M059J (cell line): ENCODE measurements at places on chromosomes 7 and 10.

DNA sequence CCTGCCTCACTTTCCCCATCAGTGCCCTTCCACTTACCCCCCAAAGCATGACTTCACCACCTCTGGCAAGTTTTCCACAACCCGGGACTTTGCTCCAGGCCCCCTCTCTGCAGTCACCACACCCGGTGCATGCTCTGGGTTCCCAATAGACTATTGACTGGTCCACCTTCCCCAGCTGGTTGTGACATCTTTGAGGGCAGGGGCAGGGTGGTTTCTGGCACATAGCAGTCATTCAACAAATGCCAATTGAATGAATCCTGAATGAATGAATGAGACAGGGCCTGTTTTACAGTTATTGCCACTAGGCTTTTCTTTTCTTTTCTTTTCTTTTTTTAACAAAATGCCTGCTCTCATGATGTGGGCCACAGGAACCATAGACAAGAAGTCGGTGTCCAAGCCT, 28.8 kb upstream of the DOCK1 start:
- DNase-seq = no peak

- peak; percentile 24 for DNase-seq
Measured at GRCh38 chr10:37732685-37733084, 124.7 kb downstream of the ZNF248 start.

DNA sequence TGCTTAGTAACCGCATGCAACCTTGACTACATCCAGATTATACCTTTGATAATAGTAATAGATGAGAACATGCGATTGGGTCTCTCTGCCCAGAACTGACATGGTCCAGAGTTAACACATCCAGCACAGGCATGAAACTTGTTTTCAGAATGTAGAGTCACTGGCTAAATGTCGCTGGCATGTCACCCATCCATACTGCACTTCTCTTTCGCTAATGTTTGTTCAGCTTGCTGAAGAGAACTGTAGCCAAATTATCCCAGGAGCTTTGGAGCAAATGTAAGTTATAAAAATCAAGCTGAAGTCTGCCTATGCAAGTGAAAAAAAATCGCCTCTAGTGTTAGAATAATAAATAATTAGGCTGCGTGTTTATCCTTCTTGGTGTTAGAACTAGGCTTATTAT, 98.2 kb downstream of the PRTFDC1 start:
- no peak for DNase-seq

DNA sequence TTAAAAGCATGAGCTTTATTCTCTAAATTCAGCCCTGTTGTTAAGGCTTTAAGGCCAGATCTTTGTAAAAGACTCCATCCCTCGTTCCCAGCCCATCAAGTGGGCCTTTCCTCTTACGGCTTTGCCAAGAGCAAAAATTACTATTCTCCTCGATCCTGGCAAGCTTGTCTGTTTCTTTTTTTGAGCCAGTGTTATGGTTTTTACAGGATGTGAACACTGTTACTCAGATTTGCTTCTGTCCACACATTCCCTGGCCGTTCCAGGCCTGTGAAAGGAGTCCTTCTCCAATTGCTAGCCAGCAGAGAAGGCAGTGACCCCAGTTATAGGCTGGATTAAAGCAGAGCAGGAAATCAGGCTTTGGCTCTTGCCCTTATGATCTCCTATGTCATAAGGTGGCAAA, 47.0 kb upstream of the EPC1 start:
- no peak for DNase-seq

GRCh38 chr7:129074994-129075393, 20.1 kb upstream of the TNPO3 start:
- DNase-seq = no peak

DNA sequence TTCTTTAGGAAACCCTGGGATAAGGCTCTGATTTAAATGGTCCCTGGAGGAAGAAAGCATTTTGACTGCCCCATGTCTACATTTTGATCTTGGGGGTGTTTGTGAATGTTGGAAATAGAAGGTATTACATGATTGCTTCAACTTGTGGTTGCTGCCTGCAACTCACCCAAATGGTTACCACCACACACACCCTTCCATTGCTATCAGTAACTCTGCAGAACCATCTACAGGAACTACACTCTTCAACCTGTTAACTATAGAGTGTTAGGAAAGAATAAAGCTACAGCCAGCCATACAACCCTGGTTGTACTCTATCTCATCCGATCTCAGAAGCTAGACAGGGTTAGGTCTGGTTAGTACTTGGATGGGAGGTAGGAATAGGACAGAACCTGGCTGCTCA, 71.2 kb downstream of the APBB1IP start:
- DNase-seq = no peak

GRCh38 chr10:100157156-100157555, 28.7 kb downstream of the ERLIN1 start:
- no peak for DNase-seq

DNA sequence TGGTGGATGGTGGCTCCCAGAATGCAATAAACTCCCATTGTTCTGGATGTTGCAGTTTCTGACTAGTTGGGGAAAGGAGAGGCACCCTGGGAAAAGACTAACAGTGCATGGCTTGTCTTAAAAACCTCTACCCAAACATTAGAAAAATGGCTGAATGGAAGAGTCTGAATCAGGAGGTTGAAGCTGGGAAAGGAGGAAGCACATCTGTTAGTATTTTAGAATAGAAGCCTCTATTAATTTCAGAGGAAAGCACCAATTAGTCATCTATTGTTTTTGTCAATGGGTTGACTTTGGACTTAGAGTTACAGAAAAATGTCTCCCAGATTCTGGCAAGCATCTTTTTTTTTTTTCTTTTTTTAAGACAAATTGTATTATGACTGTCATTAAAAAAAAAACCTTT, 56.1 kb upstream of the ELMO1 start:
- no peak for DNase-seq

- no peak for DNase-seq
Measured at GRCh38 chr10:53597835-53598251, 825.3 kb upstream of the MBL2 start.

GRCh38 chr7:19988860-19989259, 215.4 kb upstream of the TMEM196 start:
- DNase-seq = no peak

GRCh38 chr10:28593811-28594210, 60.9 kb downstream of the WAC start:
- no peak for DNase-seq

DNA sequence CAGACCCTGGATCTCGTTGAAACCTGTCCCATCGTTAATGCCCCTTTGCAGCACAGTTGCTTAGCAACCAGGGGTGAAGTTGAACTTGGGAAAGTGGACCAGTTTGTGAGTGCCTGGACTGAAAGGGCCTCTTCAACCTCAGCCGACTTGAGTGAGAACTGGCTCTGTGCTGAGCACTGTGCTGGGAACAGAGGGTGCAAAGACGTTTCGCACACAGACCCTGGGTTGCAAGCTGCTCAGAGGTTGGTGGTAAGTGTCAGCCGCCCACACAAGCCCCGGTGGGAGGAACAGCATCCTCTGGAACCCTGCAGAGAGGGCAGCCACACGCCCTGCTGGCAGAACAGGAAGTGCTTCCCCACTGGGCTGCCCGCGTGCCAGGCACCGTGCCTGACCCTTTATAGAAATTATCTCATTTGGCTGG, 89.2 kb downstream of the CARD11 start:
- DNase-seq = no peak

DNA sequence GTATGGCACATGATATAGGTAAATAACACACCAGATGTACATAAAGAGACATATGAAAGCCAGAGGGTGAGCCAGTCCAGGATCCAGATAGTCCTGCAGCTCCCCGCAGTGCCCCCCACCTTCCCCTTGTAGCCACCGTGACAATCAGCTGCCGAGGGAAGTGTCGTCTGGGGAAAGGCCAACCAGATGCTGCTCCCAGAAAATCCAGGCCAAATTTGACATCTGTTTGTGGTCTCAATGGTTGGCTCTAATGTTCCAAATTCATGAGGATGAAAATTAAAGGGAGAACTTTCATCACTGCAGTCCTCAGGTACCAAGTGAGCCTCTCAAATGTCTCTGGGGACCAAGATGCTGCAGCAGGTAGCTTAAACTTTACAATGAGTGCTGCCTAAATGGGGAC, 210.3 kb downstream of the PTEN start:
- no peak for DNase-seq

DNA sequence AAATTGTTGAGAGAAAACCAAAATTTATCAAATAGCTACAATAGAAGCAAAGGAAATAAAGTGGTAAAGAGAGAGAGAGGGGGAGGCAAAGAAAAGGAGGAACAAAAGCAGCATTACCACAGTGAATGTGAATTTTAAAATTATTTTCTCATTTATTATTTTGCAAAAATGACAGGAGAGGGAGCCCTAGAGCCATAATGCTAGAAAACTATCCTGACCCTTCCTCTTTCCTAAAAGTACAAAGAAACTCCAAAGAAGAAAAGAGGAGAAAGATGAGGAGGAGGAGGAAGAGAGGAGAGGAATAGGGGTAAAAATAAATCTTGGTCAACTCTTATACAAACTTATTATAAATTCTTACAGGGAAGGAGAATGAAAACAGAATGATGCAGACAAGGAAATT, 921.5 kb downstream of the NRG3 start:
- no peak for DNase-seq

- no peak for DNase-seq
Measured at GRCh38 chr7:124810605-124811004, 45.0 kb upstream of the GPR37 start.

- peak; percentile 7 for DNase-seq
Measured at GRCh38 chr7:18103436-18104218, 76.0 kb upstream of the PRPS1L1 start.

- DNase-seq = no peak
Measured at GRCh38 chr10:108685863-108686531, 1237.3 kb downstream of the XPNPEP1 start.

GRCh38 chr7:21172800-21173199, 255.1 kb upstream of the SP4 start:
- no peak for DNase-seq

DNA sequence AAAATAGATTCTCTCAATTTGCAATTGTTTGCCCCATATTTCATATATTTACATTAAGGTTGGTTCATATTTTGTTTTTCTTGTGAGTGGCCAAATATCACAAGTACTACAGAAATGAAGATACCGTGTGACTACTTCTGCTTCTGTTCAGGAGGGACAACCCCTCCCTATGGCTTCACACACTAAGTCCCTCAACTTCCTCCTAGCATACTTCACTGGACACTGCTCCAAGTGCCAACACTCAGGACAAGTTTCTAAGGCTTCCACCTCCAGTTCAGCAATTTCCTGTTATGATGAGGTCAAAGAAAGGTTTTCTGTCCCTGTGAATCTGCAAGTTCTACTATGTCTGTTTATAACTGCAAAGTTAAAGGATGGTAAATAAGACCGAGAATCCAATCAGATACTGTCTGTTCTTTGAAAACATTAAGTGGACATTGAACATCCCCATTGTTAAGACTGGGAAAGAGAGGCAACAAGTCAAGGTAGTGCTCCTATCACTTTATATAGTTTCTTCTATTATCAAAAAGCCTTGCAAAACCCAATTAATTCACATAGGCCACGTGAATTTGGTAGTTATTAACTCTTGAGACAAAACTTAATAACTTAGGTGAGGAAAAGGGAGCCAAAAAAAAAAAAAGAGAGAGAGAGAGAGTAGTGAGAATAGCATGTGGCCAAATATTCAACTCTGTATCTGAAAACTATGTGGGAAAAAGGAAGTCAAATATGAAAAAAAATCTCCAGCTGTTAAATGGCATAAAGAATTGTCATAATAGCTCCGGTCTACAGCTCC, 81.3 kb upstream of the DKK1 start:
- DNase-seq = peak; percentile 30

DNA sequence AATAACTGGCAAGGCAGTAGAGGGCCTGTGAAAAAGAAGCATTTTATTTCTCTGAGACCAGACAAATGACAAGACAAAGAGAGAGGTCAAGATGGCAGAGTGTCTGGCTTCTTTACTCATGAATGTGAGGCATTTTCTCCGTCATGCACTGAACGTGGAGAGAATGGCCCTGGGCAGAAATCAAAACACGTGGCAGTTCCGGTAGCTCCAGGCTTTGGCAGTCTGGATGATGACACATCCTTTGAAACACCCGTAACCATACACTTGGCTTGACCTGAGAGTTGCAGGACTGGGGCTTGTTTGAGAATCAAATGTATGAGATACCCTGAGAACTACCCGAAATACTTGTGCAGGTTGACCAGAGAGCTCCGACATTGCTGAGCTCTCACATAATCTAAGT, 537.6 kb downstream of the ACTR3B start:
- no peak for DNase-seq

DNA sequence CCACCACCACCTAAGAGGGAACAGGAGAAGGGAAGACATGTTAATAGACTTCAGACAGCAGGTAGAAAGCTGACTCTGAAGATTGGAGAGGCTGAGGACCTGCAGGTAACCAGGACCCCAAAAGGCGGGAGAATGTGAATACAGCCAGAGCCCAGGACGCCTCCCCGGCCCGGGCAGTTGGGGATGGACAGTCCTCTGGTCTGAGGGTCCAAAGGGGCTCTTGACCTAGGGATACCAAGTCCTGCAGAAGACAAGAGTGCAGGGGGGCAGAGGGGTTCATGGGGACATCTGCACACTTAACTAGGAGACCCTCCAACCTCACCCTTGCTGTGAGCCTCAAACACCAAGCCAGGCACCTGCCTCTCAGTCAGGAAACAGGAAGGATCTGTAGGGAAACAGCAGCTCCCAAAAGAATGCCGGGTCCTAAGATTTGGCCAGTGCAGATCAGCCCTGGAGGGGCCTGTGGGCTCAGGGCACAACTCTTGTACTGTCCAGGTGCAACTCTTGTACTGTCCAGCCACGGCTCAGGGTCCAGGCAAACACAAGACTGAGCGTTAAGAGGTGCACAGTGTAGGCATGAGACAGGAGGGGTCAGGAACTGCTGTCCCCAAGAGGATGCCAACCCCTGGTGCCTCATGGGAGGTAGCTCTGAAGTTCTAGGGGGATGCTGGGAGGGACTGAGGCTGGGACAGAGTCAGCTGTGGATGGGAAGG, 2.3 kb upstream of the STK32C start:
- DNase-seq = no peak

DNA sequence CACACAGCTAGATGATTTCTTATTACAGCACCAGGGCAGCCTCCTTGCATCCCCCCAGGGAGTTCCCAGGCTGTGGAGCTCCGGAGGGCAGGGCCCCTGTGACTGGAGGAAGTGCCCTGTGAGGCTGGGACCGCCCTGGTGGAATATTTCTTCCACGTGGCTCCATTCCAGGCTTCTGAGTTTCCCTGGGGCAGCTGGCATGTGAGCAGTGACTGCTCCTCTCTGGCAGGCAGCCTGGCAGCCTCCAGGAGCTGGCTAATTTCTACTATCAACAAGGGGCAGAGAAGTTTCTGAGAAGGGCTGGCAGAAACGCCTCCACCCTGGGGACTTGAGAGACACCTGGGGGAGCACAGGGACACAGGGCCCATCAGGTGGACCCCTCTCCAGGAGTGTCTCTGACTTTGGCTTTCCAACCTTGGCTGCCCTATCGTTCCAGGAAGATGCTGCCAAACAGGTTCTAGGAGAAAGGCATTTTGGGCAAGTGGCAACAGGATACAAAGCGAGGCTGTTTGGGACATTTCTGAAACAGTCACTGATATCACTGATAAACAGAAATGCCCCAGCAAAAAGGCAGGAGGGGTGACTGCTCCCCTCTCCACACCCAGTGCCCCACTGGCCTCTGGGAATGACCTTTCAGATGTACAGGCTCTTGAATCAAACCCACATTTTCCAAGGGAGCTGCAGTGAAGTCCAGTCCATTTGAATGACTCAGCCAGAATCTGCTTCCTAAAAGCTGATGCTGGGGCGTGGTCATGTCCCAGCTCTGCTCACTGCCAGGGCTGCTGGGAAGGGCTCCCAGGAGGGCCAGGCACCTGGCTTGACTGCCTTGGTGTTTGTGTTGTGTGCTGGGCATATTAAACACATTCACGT, 16.1 kb downstream of the MYOF start:
- DNase-seq = peak; percentile 99

- DNase-seq = no peak
Measured at GRCh38 chr10:13092291-13093102, 7.5 kb upstream of the OPTN start.

- no peak for DNase-seq
Measured at GRCh38 chr7:115191526-115191925, 269.6 kb downstream of the MDFIC start.
